ENCODE measurements at places on chromosomes 16 and 17. TPM values are rescaled to one million over a fixed set of nuclear protein-coding genes. Genes with fewer than 3 reads are reported as not detected.

The GOSR2 gene
- total RNA-seq: 57.8 TPM

The PDIA2 gene
- not detected for total RNA-seq

The TMEM101 gene
- total RNA-seq: 28.9 TPM

The ZFHX3 gene
- 0.32 TPM for total RNA-seq

The NPIPB5 gene
- 228 TPM for total RNA-seq

The SRCIN1 gene
- 0.26 TPM for total RNA-seq

The EPOP gene
- 20.1 TPM for total RNA-seq

The EVPL gene
- total RNA-seq: not detected

The KRTAP4-11 gene
- total RNA-seq: not detected

The CTF1 gene
- 0.35 TPM for total RNA-seq

The TACO1 gene
- total RNA-seq: 27.8 TPM

The WIPF2 gene
- 24.1 TPM for total RNA-seq

The OR1E2 gene
- total RNA-seq: not detected

The KLHL10 gene
- not detected for total RNA-seq

The VAMP2 gene
- total RNA-seq: 47.6 TPM

All from activated CD8-positive, alpha-beta memory T cell treated with anti-CD3 and anti-CD28 coated beads, Interleukin-2, amount 10 ng/mL, durations not matched to agents 7 days and 5 days (primary cell).